ENCODE measurements at places on chromosomes 2 and 18. TPM values are rescaled to one million over a fixed set of nuclear protein-coding genes. Genes with fewer than 3 reads are reported as not detected.

The ZC3H6 gene
- total RNA-seq = 8.0 TPM

The ESPNL gene
- total RNA-seq = 0.07 TPM

GRCh38 chr2:207202645-207203044 lies 36.9 kb upstream of the KLF7 start:
- DNase-seq = no peak

The NLRC4 gene
- 0.16 TPM for total RNA-seq
